Type B pancreatic cell (in vitro differentiated cells): ENCODE measurements at places on chromosomes 7 and 10. TPM values are rescaled to one million over a fixed set of nuclear protein-coding genes. Genes with fewer than 3 reads are reported as not detected.

Gene IDI2
- not detected in 2 replicates for total RNA-seq

DNA sequence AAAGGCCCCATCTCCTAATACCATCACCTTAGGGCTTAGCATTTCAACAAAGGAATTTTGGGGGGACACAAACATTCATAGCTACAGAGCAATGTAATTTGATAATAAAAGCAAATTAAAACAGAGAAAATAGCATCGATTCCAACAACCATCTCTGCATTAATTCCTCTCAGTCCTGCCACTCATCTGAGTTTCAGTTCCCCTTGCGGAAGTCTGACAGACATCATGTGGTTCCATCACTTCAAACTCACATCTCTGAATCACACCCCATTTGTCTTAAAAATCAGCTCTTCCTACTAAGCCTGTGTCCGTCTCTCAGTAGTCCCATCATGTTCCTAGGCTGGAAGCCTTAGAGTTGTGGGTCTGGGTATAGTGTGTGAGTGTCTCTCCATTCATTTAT is 3.6 kb downstream of the ADCK2 start:
- DNase-seq, result no peak
- H3K27ac ChIP-seq, result no peak overlapping the region
- no peak overlapping the region for H3K4me3 ChIP-seq
- H3K27me3 ChIP-seq, result no peaks in the 10 kb centered on the region
- H3K36me3 ChIP-seq, result peaks cover 19% of the 10 kb centered on the region

- H3K27me3 ChIP-seq, result peaks cover 30% of the 10 kb centered on the region
- H3K4me3 ChIP-seq, result no peak overlapping the region
- peaks cover 19% of the 10 kb centered on the region for H3K4me1 ChIP-seq
Observed at GRCh38 chr10:113565364-113565763, 12.5 kb downstream of the HABP2 start.

Gene IGF2BP3
- total RNA-seq, result 99.3 and 107 TPM in 2 replicates

Gene CLEC5A
- not detected in 2 replicates for total RNA-seq

- H3K4me1 ChIP-seq, result peaks cover 13% of the 10 kb centered on the region
- no peak overlapping the region for H3K4me3 ChIP-seq
- peaks cover 8% of the 10 kb centered on the region for H3K36me3 ChIP-seq
Observed at GRCh38 chr7:143355450-143356385, 6.8 kb downstream of the FAM131B start.

GRCh38 chr10:3364768-3365480 is 192.3 kb upstream of the PITRM1 start:
- H3K4me3 ChIP-seq, result peak overlapping the region; percentile 39
- H3K4me1 ChIP-seq, result peaks cover 7% of the 10 kb centered on the region
- no peaks in the 10 kb centered on the region for H3K36me3 ChIP-seq
- peak overlapping the region; percentile 45 for H3K27ac ChIP-seq
- DNase-seq, result no peak

Gene EBLN1
- not detected in 2 replicates for total RNA-seq

Gene LIPM
- 0.38 TPM in 1 of 2 replicates, not detected in the other for total RNA-seq

DNA sequence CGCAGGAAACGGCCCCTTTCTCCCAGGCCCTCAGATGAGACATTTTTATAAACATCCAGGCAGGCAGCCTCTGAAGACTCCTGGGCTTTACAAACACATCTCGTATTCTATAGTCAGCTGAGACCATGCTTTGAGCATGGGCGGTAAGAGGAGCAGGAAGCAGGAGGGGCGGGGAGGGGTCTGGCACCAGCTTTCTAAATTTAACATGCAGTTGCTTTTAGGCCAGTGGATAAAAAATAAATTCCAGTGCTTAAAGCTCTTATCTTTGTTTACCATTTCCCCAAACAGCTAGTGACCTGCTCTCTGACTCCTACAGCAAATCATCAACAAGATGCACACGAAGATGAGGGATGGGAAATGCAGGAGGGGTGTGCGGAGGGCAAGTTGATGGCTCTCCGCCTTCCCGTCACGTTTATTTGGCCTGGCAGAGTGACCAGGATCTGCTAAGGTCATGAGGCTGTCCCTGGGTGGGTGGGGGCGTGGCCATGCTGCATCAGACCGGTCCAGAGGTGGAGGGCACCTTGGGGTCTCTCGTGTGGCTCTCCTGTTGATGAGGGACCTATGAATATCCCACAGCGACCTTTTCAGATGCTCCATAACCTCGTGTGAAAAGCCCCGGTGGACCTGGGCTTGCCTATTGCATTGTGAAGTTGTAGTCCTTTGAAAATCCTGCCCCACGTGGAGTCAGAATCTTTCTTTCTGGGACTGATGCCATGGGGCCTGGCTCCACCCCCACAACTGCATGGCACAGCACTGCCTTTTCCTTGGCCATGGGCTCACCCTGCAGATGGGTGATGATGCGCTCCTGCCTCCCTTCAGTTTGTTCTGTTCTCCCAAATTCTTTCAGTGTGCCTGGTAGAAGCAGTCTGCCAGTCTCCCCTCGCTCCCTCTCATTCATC is 67.5 kb downstream of the PARP12 start:
- H3K27me3 ChIP-seq, result no peaks in the 10 kb centered on the region
- no peaks in the 10 kb centered on the region for H3K36me3 ChIP-seq
- H3K4me1 ChIP-seq, result peaks cover 22% of the 10 kb centered on the region

Gene ST8SIA6
- total RNA-seq, result 1.0 and 1.8 TPM in 2 replicates

DNA sequence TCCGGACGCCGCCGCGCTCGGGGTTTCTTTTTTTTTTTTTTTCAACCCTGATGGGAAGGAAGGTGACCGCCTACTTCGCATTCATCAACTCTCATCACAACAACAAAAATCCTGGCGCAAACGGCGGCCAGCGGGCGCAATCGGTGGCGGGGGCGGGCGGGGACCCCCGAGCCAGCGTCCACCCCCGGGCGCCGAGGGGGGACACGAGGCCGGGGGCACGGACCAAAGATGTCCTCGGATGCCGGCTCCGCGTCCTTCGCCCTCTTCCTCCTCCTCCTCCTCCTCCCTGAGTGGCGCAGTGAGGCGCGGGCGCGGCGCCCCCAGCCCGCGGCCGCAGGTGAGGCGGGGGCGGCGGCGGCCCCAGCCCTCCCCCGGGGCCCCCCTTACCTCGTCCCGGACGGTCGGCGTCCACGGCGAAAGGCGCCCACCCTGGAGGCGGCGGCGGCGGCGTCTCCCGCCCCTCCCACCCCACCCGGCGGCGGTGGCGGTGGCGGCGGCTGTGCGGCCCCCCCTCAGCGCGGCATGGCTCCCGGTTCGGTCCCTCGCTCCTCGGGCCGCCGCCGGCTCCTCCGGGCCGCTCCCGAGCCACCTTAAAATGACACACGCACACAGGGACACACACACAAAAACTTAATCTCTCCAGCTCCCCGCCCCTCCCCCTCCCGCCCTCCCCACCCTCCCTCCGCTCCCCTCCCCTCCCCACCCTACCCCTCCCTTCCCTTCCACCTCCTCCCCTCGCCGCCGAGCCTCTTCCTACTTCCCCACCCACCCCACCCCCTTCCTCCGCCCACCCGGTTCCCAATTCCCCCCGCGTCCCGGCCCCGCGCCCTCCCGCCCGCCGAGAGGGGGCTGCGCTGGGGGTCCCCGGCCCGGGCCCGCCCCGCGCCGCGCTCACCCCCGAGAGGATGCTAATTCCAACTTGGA is at the start of gene CTBP2:
Gene CTBP2, minus strand, starts transcription at position 632 of the 924 bp plus-strand sequence.
- H3K36me3 ChIP-seq, result no peaks in the 10 kb centered on the region
- peaks cover 27% of the 10 kb centered on the region for H3K4me1 ChIP-seq
- DNase-seq, result peak; percentile 79
- peak within 1 kb of the TSS; percentile 89 for H3K27ac ChIP-seq
- H3K27me3 ChIP-seq, result no peaks in the 10 kb centered on the region
- peak within 1 kb of the TSS; percentile 89 for H3K4me3 ChIP-seq

GRCh38 chr10:43384252-43385221 is 13.1 kb downstream of the FXYD4 start:
- peaks cover 23% of the 10 kb centered on the region for H3K36me3 ChIP-seq
- no peak overlapping the region for H3K4me3 ChIP-seq
- H3K4me1 ChIP-seq, result peaks cover 5% of the 10 kb centered on the region
- no peaks in the 10 kb centered on the region for H3K27me3 ChIP-seq
- DNase-seq, result no peak
- no peak overlapping the region for H3K27ac ChIP-seq

DNA sequence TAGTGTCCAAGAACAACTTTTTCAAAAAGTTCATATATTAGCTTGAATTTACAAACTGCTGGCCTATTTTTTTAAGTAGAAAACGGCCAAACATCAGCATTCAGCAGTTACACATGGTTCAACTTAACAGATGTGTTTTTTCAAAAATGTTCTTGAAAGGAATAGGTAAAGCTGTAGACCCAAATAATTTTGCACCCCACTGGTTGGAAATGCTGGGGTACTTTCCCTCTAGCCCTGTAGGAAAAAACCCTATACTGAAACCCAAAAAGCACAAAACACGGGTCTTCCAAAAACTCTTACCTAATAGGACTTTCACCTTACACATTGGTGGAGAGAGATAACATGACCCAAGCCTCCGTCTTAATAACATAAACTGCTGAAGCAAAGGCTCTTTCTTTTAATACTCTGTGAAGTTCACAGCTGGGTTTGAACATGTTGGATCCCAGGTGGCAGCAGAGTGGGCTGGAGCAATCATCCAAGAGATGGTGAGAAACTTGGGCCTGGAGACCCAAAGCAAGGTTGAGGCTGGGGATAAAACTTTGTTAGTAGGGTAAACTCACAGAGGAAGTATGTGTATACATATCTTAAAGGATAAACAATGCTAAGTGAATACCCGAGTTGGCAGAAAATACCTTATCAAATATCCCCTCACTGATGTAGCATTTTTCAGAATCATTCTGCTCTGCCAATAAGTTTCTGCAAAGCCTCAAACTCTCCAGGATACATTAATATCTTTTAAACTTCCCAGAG is 629 bp upstream of the DNAJC9 start:
- H3K36me3 ChIP-seq, result peaks cover 27% of the 10 kb centered on the region
- peak overlapping the region; percentile 99 for H3K27ac ChIP-seq
- H3K27me3 ChIP-seq, result no peaks in the 10 kb centered on the region
- no peak for DNase-seq
- H3K4me1 ChIP-seq, result peaks cover 38% of the 10 kb centered on the region

Gene OLAH
- not detected in 2 replicates for total RNA-seq

Gene HABP2
- 7.5 and 20.5 TPM in 2 replicates for total RNA-seq

- H3K4me3 ChIP-seq, result no peak overlapping the region
- no peak overlapping the region for H3K27ac ChIP-seq
- peaks cover 12% of the 10 kb centered on the region for H3K4me1 ChIP-seq
- H3K36me3 ChIP-seq, result no peaks in the 10 kb centered on the region
Observed at GRCh38 chr10:29270883-29271282, 18.0 kb upstream of the LYZL1 start.

Gene ENTPD1
- total RNA-seq, result 0.69 and 1.0 TPM in 2 replicates

Gene LBX1
- 4.7 TPM in 1 of 2 replicates, not detected in the other for total RNA-seq

DNA sequence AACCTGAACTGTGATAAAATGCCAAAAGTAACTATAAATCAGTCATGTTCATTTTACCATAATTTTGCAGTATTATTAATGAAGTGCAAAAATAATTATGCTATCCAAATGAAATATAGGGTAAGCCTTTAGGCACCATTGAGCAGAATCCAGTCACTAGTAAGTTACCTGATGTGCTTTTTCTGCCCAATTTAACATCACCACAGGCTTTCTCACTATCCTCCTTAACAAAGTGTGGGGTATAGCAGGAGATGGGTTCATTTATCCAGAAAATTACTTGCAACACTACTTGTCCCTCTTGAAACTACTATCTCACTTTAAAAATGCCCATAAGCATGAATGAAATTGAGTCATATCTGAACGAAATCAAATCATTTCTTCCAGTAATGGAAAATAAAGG is 211.0 kb downstream of the SEMA3A start:
- H3K27me3 ChIP-seq, result no peaks in the 10 kb centered on the region
- no peak overlapping the region for H3K27ac ChIP-seq
- no peak overlapping the region for H3K4me3 ChIP-seq
- H3K36me3 ChIP-seq, result peaks cover 31% of the 10 kb centered on the region
- DNase-seq, result no peak

- no peak overlapping the region for H3K4me3 ChIP-seq
- peaks cover 46% of the 10 kb centered on the region for H3K4me1 ChIP-seq
- no peak for DNase-seq
- peaks cover 36% of the 10 kb centered on the region for H3K27me3 ChIP-seq
- H3K27ac ChIP-seq, result no peak overlapping the region
- no peaks in the 10 kb centered on the region for H3K36me3 ChIP-seq
Observed at GRCh38 chr10:127998501-127999144, 91.7 kb downstream of the PTPRE start.

Gene ZNF365
- 0.38 and 0.63 TPM in 2 replicates for total RNA-seq

Gene NME8
- total RNA-seq, result 0.14 TPM in 1 of 2 replicates, not detected in the other

GRCh38 chr7:26553128-26553527 is 261.5 kb downstream of the SNX10 start:
- H3K27ac ChIP-seq, result no peak overlapping the region
- no peak overlapping the region for H3K4me3 ChIP-seq
- peaks cover 24% of the 10 kb centered on the region for H3K27me3 ChIP-seq
- no peaks in the 10 kb centered on the region for H3K36me3 ChIP-seq
- DNase-seq, result no peak

GRCh38 chr7:159007996-159008389 is 136.7 kb downstream of the VIPR2 start:
- H3K27me3 ChIP-seq, result peaks cover 5% of the 10 kb centered on the region
- peaks cover 8% of the 10 kb centered on the region for H3K4me1 ChIP-seq
- DNase-seq, result no peak
- no peaks in the 10 kb centered on the region for H3K36me3 ChIP-seq
- no peak overlapping the region for H3K4me3 ChIP-seq

Gene TMEM139
- 2.6 and 4.8 TPM in 2 replicates for total RNA-seq

- peak overlapping the region; percentile 56 for H3K27ac ChIP-seq
- H3K36me3 ChIP-seq, result no peaks in the 10 kb centered on the region
- H3K4me1 ChIP-seq, result peaks cover 12% of the 10 kb centered on the region
- no peak overlapping the region for H3K4me3 ChIP-seq
Observed at GRCh38 chr7:16130111-16131110, 290.9 kb downstream of the CRPPA start.

- H3K27me3 ChIP-seq, result peaks cover 70% of the 10 kb centered on the region
- peaks cover 31% of the 10 kb centered on the region for H3K4me1 ChIP-seq
- no peaks in the 10 kb centered on the region for H3K36me3 ChIP-seq
- H3K27ac ChIP-seq, result no peak overlapping the region
Observed at GRCh38 chr10:118256825-118257570, 85.1 kb downstream of the FAM204A start.

- no peak overlapping the region for H3K4me3 ChIP-seq
- peaks cover 5% of the 10 kb centered on the region for H3K4me1 ChIP-seq
- H3K27ac ChIP-seq, result no peak overlapping the region
Observed at GRCh38 chr10:62594093-62594520, 210.4 kb upstream of the ADO start.

Gene PNLIP
- total RNA-seq, result not detected in 2 replicates

Gene ZDHHC6
- 29.8 and 42.2 TPM in 2 replicates for total RNA-seq

GRCh38 chr10:104928734-104929133 is 287.6 kb downstream of the SORCS3 start:
- no peak overlapping the region for H3K4me3 ChIP-seq
- no peaks in the 10 kb centered on the region for H3K36me3 ChIP-seq
- peaks cover 6% of the 10 kb centered on the region for H3K4me1 ChIP-seq
- peaks cover 26% of the 10 kb centered on the region for H3K27me3 ChIP-seq
- H3K27ac ChIP-seq, result no peak overlapping the region

- no peaks in the 10 kb centered on the region for H3K27me3 ChIP-seq
- H3K4me3 ChIP-seq, result no peak overlapping the region
- H3K36me3 ChIP-seq, result peaks cover 13% of the 10 kb centered on the region
- no peak overlapping the region for H3K27ac ChIP-seq
Observed at GRCh38 chr7:24659505-24659904, 86.3 kb downstream of the PALS2 start.
